ENCODE measurements at places on chromosomes 7 and 10.

DNA sequence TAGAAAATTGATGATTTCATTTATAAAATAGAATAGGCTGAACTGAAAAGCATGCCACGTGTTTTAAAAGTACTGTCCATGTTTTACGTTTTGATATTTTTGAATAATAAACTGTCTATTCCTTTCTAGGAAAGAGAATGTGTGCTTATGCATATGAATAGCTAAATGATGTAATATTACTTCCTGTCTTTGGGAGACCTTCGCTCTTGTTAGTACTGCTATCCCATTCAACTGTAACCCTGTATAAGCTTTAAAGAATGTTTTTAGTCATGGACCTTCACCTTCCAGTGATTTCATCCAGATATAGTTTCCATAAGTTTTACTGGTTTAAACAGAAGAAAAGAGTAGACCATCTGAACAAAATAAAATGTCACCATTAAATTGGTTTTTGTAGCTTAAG is 274.4 kb upstream of the SEMA3A start:
- DNase-seq: no peak

DNA sequence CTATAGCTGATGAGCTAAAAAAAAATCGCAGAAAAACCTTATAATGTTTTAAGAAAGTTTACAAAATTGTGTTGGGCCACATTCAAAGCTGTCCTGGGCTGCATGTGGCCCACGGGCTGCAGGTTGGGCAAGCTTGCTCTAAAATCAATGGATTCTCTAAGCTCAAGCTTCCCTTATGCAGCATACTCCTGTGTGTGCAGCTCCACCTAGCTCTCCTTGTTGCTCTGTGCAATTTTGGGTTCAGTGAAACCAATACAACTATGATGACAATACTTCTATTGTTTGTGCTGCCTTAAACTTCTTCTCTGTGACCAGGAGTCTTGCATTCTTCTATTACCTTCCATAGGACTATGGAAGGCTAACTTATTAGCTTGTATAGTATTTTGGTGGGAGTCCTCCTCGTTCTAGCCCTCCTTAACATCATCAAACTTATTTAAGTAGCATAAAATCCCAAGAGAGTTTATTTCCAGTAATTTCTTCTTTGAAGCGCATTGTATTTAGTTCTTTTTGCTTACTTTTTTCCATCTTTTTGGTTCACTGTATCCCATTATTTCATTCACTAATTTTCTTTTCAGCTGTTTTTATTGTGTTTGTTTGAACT is 170.9 kb upstream of the SMIM30 start:
- no peak for DNase-seq

DNA sequence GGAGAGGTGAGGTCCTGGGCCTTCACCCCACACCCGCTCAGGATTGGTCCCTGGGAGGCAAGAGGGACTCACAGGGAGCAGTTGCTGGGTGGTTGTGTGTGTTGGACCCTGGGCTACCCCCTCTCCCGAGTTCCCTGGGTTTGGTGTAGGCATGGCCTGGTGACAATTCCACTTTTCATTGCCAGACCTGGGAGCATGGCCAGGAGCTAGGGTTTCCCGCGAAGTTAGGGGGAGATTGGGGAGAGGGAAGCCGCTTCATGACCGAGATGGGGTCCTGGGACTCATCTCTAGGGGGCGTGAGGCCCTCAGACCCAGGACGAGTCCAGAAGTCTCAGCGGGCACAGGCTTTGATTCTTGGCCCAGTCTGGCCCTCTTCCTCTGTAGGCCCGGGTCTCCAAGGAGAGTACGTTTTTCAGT is 606 bp downstream of the PALD1 start:
- DNase-seq: no peak

DNA sequence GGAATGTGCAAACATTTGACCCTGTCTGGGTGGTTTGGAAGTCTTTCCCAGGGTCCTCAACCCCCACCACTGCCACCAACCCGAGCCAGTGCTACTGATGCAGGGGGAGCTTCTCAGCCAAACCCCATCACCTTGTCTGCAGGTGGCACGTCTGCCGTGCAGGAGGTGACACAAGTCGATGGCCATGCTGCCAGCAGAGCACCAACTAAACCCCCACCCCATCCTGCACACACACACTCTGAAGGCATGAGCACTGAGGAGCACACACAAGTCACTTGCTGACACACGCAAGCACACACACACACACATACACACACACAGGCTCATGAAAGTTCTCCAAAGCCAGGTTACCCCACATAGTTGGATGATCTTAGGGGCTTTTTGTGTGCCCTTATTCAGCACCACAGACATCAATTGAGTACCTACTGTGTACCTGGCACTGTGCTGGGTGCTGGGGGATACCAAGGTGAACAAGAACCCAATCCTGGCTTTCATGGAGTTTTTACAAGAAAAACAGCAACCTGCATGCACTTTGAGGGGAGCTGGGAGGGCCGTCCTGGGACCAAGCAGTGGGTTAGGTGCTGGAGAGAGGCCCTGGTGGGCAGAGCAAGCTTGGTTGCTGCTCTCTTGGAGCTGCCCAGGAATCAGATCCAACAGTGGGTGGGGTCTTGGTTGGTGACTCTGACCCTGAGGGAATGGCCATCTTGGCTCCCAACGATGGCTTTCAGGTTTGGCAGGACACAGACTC is 118.8 kb downstream of the RGS10 start:
- no peak for DNase-seq

DNA sequence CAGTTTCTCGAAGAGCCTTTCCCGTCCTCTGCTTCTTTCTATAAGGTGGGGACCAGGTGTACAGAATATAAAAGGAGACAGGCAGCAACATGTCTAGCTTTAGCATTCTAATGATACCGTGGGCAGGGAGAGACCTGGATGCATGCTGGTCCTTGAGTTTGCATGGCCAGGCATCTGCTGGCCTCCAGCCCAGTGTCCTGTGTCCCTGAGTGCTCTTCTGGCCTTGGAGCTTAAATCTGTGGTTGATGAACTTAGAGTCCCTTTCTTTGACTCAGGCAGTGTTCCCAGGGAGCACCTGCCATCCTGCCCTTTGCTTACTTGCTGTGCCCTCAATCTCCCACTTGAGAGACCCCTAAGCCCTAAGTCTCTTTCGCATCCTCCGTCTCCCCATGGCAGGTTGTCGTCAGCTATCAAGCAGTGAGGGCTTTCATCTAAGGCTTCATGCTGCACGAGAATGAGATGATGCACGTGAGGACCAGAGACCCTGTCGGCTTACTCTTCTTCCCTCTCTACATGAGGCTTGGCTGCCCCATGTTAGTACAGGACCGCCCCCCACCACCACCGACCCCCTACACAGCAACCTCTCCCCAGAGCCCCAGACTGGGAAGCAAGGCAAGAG is 313.4 kb upstream of the C7orf33 start:
- no peak for DNase-seq

- DNase-seq: no peak
These were observed 48.5 kb upstream of the LAMB1 start for GRCh38 chr7:108051454-108051853.

DNA sequence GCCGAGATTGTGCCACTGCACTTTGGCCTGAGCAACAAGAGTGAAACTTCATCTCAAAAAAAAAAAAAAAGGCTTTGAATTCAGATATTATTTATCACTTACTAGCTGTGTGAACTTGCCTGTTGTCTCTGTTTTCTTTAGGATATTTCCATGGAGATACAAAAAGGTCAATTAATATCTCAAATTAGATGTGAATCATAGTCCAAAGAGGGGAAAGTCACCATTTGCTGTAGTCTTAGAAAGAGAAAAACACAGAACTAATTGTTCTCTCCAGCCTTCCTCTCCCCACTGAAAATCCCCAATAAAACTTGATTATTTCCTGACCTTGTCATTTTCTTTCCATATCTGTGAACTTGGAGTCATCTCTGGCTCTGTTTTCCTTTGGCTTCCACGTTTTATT is 21.2 kb downstream of the HEPACAM2 start:
- DNase-seq: no peak

- no peak for DNase-seq
These were observed 468.7 kb downstream of the RPS24 start for GRCh38 chr10:78502210-78502936.

GRCh38 chr7:128963327-128963757 is 25.6 kb downstream of the IRF5 start:
- DNase-seq: no peak

- no peak for DNase-seq
These were observed 197.5 kb downstream of the PTN start for GRCh38 chr7:137146012-137146455.

- no peak for DNase-seq
These were observed 937 bp upstream of the COBL start for GRCh38 chr7:51317582-51317910.

DNA sequence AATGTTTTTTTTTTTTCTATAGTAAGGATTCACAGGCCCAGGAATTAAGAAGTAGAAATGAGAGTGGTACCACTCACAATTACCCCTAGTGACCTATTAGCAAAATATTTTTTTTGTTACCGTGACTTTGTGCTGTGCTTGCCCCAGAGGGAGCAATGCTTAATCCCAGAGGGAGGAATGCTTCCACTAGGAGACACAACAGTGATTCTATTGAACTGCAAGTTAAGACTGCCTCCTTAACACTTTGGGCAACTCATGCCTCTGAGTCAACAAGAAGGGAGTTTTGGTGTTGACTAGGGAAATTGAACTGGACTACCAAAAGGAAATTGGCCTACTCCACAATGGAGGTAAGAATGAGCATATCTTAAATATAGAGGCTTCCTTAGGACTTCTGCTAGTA is 17.2 kb upstream of the MEOX2 start:
- no peak for DNase-seq

All from putamen (tissue), 1 donor.